ENCODE measurements at places on chromosomes 12 and 14.
A peak's percentile ranks its signal among the peaks of the same experiment; 100 is the strongest.

- no peak for DNase-seq
These were observed 325.7 kb downstream of the CEP128 start for GRCh38 chr14:80615831-80616230.

- DNase-seq: no peak
These were observed 53.6 kb upstream of the RIN3 start for GRCh38 chr14:92459950-92460421.

DNA sequence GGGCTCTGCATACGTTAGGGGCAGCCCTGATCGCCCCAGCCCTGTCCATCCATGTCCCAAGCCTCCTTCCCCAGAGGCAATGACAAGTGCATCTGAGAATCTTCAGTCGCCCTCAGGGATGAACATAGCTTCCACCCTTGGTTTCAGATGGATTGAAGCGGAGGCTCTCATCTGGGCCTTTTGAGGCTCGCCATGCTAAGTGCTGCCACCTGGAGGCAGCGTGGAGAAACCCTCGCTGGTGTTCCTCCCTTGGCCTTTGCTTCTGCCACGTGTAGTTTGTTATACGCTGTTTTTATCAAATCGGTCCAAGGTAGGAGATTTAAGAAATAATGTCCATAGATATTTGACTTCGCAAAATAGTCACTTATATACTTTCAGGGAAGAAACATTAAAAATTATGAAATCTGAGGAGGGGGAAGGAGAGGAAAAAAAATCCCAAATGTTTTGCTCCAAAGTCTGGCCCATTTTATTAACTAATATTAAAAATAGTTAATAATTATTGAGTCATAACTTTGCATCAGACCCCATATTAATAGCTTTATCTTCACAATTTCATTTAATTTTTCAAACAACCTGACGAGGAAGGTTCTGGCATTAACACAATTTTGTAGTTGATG lies 28.8 kb upstream of the LRRC10 start:
- peak; percentile 35 for DNase-seq

DNA sequence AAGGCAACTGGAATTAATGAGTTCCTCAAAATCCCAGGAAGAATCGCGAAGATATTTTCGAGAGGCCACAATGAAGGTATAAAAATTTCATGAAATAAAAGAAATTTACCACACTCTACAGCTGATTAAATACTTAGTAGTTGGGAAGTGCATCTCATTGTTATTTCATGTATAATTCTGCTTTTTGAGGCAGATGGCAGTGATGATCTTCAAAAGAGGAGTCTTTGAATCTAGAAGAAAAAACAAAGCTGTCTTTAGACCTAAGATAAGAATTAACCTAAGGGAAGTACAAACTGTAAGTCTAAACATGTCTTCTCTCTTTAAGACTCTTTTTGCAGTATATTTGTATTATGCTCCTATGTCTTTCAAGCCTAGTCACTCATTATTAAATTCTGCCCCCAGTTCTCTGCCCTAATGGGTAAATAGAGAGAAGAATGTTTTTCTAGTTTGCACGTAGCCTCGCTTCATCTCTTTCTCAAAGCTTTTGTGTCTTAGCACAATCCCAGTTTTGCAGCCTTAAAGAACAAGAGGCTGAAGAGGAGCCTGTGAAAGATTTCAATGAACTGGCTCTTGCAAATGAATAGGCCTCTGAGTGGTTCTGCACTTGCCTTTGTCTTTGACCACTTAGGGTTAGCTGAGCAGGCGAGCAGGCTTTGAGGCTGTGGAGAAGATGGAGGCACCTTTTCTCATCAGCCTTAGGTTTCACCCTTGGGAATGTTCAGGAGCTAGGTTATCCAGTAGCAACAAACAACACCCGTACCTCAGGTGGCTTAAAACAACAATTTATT lies 32.7 kb downstream of the CFAP54 start:
- no peak for DNase-seq

- no peak for DNase-seq
These were observed 107.3 kb downstream of the FOXN3 start for GRCh38 chr14:89309670-89310177.

- DNase-seq: no peak
These were observed 286.4 kb downstream of the NELL2 start for GRCh38 chr12:44589697-44590096.

DNA sequence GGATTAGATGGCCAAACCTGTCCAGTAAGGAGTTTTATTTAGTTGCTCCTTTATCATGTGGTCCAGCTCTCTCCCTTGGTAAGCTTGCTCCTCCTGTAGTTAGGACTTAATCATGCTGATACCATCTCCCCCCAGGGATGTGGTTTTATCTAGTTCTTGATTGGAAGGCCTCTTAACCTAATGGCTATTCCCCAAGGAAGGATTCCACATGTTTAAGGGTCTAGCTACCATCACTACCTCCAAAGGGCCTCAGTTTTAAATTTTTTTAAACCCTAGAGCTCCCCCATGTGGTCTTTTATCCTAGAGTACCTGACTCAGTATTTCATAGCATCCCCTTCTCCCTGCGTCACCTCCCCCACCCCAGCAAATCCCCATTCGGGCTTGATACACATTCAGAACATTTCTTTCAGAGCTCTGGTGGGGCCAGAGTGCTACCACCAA lies 22.5 kb downstream of the MAP3K12 start:
- no peak for DNase-seq

GRCh38 chr12:84294246-84294645 lies 618.4 kb downstream of the SLC6A15 start:
- no peak for DNase-seq

- DNase-seq: no peak
These were observed 5.1 kb upstream of the OTUB2 start for GRCh38 chr14:94021001-94021400.

GRCh38 chr12:56271031-56271430 lies 4.3 kb downstream of the COQ10A start:
- no peak for DNase-seq

GRCh38 chr12:26022043-26022442 lies 63.6 kb downstream of the RASSF8 start:
- DNase-seq: no peak

DNA sequence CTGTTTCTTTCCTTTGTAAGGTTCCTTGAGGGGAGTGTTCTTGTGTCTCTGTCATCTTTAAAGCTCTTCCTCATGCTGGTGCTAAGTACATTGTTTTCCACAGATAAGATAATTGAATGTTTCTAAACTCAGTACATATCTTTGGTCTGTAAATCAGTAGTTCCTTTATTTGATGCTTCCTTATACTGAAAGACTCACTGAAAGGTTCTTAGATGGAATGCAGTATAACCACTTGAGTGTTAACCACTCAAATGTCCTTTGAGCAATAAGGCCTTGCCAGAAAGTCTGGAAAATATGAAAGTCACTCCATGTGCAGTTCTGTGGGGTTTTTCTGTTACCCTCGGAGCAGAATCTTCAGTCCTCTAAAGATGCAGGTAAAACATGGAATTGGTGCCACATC lies 23.0 kb upstream of the RNU6-8 start:
- no peak for DNase-seq

DNA sequence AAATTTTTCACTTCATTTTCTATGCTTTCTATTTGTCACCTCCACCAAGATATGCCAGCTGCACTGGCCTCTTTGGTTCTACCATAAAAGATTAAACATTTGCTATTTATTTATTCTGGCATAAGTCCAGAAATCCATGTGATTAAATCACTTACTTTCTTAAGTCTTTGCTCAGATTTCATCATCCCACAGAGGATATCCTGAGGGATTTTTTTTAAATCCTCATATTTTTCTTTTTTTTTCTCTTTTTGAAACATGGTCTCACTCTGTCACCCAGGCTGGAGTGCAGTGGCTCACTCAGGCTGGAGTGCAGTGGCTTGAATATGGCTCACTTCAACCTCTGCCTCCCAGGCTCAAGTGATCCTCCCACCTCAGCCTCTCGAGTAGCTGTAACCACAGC lies 645.4 kb upstream of the ATXN7L3B start:
- no peak for DNase-seq
